ENCODE measurements at places on chromosomes 5 and 9.
A peak's percentile ranks its signal among the peaks of the same experiment; 100 is the strongest.

DNA sequence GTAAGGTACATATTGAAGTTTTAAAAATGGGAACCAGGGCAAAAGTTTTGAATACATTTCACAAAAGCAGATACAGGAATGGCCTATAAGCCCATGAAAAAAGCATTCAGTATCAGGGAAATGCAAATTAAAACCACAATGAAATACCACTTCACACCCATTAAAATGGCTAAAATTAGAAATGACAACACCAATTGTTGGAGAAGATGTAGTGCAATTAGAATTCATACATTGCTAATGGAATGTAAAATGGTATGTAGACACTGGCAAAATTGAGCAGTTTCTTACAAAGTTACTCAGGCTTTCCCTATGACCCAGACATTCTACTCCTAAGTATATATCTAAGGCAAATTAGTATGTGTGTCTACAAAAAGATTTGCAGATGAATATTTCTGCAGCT, 34.2 kb downstream of the CDC14B start:
- no peak for DNase-seq

GRCh38 chr9:125433461-125434011, 171.9 kb downstream of the GAPVD1 start:
- DNase-seq: no peak

GRCh38 chr5:5275211-5275610, 135.1 kb downstream of the ADAMTS16 start:
- DNase-seq: no peak

DNA sequence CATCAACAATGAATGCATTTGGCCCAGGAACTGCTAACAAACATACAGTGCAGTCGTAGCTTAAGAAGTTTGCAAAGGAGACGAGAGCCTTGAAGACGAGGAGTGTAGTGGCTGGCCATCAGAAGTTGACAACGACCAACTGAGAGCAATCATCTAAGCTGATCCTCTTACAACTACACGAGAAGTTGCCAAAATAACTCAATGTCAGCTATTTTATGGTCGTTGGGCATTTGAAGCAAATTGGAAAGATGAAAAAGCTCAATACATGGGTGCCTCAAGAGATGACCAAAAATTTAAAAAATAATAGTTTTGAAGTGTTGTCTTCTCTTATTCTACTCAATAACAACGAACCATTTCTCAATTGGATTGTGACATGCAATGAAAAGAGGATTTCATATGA, 757.7 kb upstream of the CHD1 start:
- DNase-seq: no peak

GRCh38 chr5:5373351-5373989, 49.0 kb upstream of the ICE1 start:
- DNase-seq: no peak

DNA sequence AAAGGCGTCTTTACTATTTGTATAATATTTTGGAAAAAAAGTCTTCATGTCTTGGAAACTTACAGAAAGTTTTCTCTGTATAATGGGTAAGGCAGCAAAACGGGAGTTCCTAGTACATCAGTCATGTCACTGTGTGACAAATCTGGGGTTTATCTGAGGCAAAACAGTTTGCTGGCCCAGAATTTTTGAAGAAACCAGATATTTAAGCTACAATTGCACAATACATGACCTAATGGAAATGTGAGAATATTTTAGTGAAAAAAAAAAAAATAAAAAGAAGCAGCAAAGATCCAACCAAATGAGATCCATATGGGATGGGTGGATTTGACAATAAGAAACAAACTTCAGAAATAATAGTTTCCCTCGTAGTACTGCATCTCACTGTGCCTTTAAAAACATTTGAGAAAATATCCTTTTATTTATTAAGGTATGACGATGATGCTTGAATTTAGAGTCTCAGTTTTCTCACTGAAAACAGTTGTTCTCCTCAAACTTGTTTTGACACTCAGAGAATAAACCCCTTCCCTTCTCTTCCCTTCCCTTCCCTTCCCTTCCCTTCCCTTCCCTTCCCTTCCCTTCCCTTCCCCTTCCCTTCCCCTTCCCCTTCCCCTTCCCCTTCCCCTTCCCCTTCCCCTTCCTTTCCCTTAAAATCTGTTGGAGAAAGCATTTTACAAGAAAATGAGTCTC, 180.5 kb upstream of the TUT7 start:
- peak; percentile 93 for DNase-seq

GRCh38 chr5:136424835-136425584, 59.7 kb upstream of the TRPC7 start:
- DNase-seq: peak; percentile 20

- no peak for DNase-seq
Observed at GRCh38 chr9:30235564-30235963, 2148.9 kb upstream of the ACO1 start.

- DNase-seq: peak; percentile 97
Observed at GRCh38 chr5:142613271-142613671, 72.6 kb downstream of the FGF1 start.

- DNase-seq: no peak
Observed at GRCh38 chr9:37986771-37987258, 82.2 kb downstream of the SHB start.

GRCh38 chr5:163509291-163509951, 4.0 kb downstream of the MAT2B start:
- peak; percentile 56 for DNase-seq

- no peak for DNase-seq
Observed at GRCh38 chr9:8823131-8823895, 1023.7 kb upstream of the DMAC1 start.

GRCh38 chr5:160959804-160960203, 107.8 kb upstream of the ATP10B start:
- no peak for DNase-seq

DNA sequence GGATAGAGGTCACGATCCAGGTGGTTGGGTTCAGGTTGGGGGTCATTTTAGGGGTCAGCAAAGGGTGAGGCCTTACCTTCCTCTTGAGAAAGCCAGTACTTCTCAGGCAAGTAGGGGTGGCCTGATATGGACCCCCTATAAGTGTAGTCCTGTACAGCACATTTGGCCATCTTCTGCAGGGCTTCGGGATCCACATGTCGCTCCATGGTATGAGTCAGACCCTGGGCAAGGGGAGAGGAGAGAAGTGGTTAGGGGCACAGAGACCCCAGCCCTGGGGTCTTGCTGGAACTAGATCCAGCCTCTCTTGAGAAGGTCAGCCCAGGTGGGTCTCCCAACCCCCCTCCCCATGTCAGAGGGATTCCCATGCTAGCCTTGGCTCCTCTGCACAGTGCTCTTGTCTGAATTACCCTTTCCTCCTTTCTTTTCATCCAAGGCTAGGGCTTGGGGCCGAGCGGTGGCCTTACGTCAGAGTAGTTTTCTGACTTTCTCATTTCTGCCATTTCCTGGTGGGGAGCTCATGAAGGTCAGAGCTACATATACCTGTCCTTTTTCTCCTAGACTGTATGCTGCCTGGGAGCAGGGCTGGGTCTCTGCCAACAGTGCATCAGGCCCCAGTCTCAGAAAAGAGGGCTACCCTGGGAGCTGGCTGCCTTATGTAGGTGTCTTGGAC, 9.0 kb upstream of the MYORG start:
- DNase-seq: no peak

DNA sequence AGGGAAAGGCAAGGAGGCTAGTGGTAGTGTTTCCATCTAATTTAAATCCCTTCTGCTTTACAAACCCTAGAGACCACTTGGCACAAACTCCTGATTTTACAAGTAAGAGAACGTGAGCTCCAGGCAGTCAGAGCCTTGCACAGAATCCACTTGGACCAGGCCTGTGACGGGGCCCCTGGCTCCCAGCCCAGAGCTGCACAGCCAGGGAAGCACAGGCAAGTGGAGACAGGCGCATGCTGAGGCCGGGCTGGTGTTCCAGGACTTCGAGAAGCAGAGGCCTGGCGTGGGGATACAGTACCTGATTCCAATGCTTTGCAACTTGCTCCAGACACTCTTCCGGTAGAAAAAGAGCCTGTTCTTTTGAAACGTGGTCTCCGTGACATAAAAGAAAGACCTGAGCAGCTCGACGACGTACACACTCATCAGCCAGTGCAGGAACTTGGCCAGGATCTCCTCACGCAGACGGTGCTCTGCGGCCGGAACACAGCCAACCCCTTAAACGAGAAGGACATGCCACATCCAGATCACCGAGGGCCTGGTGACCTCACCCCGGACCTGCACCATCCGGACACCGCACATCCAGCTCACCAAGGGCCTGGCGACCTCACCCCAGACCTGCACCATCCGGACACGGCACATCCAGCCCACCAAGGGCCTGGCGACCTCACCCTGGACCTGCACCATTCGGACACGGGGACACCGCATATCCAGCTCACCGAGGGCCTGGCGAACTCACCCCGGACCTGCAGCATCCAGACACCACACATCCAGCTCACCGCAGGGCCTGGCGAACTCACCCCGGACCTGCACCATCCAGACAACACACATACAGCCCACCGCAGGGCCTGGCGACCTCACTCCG, 12.5 kb downstream of the TERT start:
- no peak for DNase-seq

DNA sequence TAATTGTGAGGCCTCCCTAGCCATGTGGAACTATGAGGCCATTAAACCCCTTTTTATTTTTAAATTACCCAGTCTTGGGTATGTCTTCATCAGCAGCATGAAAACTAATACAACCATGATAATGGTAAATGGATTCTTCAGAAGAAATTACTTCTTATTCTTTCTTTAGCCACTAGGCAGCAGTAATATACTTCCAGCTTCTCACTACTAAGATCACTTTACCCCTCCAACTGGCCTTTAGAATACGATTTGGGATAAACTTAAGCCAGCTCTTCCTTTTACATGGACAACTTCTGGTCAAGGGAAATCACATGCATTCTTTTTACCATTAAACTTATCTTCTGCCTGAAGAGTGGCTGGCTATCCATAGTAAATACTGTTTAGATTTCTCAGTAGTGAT, 355.4 kb downstream of the MAN2A1 start:
- DNase-seq: no peak

DNA sequence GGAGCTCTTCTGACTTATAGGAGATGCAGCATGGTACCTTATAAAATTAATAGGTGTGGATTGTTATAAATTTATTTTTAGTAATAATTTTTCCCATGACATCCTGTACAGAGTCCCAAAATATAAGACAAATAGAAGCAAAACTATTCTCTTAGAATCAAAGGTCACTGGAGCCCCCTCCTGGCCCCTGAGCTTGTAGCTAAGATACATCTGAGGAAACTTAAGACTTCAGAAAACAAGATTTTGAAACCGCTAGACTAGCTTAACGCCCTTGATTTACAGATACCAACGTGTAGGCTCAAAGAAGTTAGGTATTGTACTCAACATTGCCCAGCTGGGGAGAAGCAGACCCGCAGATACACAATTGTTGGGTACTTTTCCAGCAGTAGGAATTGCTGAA, 45.7 kb upstream of the KCNN2 start:
- DNase-seq: no peak

- peak; percentile 54 for DNase-seq
Observed at GRCh38 chr5:122262103-122262502, 49.9 kb upstream of the SNCAIP start.

GRCh38 chr9:122320413-122320881, 50.4 kb upstream of the PTGS1 start:
- DNase-seq: no peak

GRCh38 chr9:100086097-100086635, 12.6 kb downstream of the ERP44 start:
- no peak for DNase-seq

DNA sequence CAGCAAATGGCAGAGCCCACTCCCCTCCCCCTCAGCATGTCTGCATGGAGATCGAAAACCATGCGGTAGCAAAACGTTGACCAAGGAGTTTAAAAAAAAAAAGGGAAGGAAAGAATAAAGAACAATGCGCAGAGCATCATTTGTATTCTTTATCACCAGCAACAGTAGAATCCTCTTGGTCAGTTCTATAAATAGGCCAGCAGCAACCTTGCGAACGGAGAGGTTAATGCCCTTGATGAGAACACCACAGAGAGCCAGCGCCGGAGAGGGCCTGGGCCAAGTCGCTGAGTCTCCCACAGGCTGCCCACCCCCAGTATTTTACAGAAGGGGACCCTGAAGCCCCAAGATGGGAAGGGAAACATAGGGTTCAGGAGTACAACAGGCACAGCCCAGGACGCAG, 22.7 kb downstream of the WHRN start:
- no peak for DNase-seq

DNA sequence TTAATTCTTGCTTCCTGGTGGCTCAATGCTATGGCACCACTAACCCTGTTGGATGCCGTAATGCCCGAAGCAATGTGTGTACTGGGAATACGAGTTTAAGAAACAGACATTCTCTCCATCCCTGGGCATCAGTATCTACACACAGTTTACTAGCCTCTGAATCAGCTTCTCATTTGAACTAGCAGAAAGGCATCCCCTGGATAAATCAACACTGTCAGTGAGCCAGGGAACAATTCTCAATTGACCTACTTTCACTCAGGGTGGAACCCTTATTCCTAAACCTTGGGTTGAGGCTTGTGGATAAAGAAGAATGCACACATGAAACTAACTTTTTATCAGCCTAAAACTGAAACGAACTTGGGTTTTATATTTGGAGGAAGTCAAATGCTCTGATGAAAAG, 331.0 kb downstream of the GADD45G start:
- no peak for DNase-seq

DNA sequence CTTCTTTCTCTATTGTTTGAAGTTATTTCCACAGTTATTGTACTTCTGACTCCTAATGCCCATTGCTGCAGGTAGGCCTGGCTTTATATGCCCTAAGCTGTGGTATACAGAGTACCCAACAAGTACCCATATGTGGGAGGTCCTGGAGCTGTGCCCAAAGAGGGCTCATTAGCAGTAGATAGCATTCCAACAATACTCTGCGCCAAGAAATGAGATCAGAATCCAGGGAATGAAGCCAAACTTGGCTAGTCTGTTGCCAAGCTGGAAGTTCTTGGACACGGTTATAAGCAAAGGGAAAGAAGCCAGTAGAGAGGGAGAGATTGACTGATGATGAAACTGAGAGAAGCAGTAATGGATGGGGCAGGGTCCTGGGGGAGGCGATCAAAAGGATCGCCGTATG, 29.7 kb upstream of the FAM169A start:
- DNase-seq: peak; percentile 23

DNA sequence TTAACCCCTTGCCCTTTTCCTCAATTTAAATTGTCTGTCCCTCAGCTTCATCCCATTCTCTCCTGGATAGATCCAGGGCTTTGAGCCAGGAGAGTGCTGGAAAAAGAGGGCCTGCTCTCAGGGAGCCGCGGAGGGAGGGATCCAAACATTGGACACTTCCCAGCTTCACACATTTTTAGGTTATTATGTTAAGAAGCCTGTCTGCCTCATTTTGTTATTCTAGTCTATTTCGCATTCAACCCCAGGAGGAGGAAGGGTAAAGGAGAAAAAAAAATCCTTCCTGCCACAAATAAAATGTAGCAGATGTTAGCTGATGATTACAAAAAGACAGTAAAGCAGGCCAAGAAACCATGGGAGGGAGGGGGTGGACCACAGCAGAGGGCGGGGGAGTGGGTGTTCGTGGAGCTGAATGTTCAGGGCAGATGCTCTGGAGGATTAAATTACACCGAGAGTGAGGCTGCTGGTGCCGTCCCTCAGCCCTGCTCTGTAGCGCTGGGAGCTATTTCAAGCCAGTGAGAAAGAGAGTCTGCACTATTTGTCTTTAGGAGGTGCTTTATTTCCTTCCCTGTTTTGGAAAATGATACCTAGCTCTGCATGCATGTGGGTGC, 60.6 kb upstream of the ZFR start:
- DNase-seq: peak; percentile 98

GRCh38 chr5:102223542-102224477, 72.3 kb downstream of the SLCO4C1 start:
- DNase-seq: no peak
